BJ (cell line): ENCODE measurements at places on chromosomes 6 and 20.

GRCh38 chr20:24771542-24772061, 177.5 kb upstream of the CST7 start:
- no peak for DNase-seq

GRCh38 chr20:1278993-1279392, 12.9 kb downstream of the SNPH start:
- DNase-seq = no peak

DNA sequence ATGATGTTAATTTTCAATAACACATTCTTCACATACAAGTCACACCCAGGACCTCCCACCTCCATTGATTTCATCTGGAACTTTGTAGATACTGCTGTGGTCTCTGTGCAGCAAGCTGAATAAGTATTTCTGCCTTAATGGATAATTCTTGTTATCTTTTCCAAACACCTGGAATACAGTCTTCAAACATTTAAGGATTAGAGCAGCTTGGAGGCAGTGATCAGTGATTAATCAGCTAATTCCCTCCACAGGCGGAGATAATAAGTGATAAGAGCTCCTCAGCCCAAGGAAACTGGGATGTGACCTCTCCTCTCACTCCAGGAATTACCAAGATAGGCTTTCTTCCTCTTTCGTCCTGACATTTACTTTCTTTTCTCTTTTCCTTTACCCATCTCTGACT, 110.7 kb downstream of the FIG4 start:
- DNase-seq = no peak

- no peak for DNase-seq
Observed at GRCh38 chr6:90336388-90336947, 39.8 kb upstream of the BACH2 start.

DNA sequence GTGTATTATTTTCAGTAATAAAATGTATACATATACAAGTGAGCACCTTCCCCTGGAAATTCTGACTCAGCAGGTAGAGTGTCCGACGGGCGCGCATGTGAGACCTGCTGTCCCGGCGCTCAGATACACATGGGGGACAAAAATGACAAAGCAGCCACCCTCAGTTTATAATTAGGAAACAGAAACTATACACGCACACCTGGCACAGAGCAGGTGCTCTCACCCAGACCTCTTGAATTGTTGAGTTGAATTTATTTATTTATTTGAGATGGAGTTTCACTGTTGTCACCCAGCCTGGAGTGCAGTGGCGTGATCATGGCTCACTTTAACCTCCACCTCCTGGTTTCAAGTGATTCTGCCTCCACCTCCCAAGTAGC, 180.4 kb downstream of the ZDHHC14 start:
- DNase-seq = no peak

DNA sequence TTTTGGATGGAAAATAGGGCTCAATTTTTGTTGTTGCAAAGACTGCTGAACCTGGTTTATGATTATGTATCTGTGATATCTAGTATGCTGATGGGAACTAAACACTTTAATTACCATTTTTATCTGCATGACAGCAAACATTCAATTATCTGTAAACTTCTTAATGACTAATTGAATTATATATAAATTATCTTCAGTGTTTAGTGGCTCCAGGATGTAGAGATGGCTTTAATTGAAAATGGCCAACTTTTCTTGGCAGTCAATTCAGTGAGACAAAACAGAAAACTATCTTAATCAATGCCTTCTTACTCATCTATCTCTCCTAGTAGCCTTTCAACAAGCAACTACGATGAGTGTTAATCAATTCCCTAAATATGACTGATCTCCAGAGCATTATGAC, 591.3 kb downstream of the HACE1 start:
- no peak for DNase-seq

DNA sequence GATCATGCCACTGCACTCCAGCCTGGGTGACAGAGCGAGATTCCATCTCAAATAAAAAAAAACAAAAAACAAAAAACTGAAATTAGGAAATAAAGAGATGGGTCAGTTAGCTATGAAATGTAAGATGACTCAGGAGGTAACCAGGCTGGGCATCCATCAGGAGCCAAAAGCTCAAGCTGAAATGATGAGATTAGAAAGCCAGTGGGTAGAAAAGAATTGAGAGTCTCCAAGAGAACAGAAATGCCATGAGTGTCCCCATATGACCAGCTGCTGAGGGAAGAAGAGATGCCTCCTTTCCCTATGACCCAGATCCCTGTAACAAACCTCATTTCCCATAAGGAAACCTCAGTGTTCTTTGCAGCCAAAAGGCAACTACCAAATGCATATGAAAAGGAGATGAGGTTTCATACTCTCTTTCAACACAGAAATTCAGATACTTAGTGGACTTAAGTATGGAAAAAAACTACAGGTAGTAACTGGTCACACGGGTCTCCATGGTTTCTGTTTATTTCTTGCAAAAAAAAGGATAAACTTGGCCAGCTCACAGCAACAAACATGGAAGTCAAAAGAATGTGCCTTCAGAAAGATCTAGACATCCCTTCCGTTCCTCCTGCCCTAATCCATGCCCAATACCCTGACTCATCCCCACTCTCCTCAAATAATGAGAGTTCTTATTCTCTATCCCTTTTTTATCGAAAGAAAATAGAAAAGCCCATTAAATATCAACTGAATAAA, 8.1 kb downstream of the ARHGAP18 start:
- DNase-seq = no peak

- peak; percentile 95 for DNase-seq
Observed at GRCh38 chr20:53829255-53829723, 235.7 kb upstream of the ZNF217 start.

DNA sequence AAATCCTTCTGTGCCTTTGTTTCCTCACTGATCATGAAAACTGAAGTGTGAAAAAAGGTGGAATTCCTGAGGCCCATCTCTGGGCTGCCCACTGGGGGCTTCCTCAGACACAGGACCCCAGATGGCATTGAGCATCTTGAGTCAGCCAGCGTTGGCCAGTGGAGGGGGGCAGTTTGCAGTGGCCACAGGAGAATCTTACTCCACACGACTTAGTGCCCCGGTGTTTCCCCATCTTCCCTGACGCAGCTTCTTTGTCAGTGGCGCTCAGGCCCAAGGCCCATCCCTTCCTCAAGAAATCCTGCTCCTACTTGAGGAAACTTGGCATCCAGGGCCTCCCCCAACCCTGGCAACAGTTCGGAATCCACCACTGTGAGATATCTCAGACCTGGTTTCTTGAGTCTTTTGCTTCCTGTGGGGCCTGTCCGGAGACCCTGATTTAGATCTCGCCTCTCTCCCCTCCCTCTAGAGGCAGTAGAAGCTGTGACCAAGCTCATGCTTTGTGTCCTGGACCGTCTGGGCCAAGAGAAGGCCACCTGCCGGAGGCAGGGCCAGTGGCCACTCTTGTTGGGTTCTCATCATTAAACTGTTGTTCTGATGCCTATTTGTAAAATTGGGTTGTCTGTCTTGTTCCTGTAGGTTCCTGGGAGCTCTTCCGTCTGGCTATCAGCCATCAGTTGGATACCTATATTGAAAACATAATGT, 20.2 kb upstream of the DLGAP4 start:
- no peak for DNase-seq
